ENCODE measurements at places on chromosomes 16 and 17.

- no peak for DNase-seq
Measured at GRCh38 chr16:81505011-81505661, 60.5 kb downstream of the CMIP start.

GRCh38 chr17:1940810-1941185, 84.3 kb downstream of the RTN4RL1 start:
- DNase-seq, result no peak

DNA sequence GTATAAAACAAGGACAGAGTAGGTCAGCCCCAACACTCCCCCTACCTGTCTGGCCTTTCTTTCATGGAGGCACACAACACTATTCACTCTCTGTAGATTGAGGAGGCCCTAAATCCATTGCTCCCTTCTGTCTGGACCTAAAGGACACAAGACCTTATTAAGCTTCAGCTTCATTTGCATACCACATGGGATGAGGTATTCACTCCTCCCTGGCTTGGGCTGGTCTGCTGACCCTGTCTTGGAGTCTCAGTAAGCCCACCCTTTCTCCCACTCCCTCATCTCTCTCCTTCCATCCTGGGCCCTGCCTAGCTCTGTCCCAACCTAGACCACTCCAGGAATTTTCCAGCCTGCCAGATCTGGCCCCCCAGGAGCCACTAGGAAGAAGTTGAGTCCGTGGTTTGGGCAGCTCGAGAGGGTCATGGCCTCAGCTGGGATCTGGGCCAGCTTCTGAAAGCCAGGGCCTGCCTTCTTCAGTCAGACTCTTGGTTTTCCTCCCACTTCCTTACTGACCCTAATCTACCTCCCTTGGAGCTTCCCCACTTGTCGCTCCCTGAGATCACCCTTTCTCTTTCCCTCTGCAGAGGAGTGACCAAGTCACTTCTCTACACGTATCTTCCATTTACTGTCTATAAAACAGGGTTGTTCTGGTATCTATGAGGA, 6.5 kb upstream of the LLGL1 start:
- no peak for DNase-seq

DNA sequence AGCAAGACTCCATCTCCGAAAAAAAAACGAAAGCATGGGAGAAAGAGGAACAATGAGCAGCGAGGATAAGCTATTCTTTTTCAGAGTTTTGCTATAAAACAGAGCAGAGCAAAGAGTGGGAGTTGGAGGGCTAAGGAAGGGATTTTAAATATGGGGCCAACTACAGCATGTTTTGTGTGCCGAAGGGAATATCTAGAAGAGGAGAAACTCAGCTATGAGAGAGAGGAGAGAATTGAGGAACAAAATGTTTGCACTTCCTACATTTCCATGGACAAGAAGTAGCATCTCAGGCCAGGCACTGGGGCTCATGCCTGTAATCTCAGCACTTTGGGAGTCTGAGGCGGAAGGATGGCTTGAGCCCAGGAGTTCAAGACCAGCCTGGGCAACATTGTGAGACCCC, 13.1 kb upstream of the GRB2 start:
- no peak for DNase-seq

DNA sequence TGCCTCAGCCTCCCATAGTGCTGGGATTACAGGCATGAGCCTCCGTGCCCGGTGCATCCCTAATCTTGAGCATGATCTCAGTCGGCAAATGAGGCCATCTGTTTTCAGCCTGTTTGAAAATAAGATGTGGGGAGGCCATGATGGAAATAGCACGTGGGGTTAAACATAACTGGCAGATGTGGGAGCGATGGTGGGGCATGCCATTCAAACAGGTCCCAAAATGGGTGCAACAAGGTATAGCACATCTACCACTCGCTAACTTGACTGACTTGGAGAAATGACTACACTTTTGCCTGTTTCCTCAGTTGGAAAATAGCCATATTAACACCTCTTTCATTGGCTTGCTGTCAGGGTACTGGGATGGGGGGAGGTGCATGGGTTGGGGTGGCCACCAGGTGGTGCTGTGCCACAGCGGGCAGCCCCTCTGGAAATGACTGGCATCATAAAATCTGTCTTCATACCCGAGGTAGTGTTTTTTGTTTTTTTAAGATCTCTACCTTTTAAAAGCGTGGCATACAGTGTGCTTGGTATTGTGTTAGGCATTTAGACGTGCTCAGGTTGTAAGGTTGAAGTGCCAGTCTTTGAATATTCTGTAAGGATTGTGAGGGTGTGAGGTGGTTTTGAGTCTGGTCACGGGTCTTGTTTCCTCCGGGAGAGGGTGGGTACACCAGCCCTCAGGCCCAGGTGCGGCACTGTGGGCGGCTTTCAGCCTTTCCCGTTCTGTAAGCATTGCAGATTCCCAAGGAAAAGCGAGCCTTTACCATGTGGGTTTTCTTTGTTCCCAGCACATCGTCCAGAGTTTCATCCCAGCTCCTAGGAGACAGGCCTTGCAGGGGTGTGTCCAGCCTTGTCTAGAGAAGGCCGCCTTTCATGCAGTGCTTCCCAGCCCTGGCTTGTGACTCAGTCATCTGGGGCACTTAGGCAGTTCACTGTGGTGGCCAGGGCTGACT, 2.9 kb upstream of the TTYH2 start:
- DNase-seq, result peak; percentile 27

DNA sequence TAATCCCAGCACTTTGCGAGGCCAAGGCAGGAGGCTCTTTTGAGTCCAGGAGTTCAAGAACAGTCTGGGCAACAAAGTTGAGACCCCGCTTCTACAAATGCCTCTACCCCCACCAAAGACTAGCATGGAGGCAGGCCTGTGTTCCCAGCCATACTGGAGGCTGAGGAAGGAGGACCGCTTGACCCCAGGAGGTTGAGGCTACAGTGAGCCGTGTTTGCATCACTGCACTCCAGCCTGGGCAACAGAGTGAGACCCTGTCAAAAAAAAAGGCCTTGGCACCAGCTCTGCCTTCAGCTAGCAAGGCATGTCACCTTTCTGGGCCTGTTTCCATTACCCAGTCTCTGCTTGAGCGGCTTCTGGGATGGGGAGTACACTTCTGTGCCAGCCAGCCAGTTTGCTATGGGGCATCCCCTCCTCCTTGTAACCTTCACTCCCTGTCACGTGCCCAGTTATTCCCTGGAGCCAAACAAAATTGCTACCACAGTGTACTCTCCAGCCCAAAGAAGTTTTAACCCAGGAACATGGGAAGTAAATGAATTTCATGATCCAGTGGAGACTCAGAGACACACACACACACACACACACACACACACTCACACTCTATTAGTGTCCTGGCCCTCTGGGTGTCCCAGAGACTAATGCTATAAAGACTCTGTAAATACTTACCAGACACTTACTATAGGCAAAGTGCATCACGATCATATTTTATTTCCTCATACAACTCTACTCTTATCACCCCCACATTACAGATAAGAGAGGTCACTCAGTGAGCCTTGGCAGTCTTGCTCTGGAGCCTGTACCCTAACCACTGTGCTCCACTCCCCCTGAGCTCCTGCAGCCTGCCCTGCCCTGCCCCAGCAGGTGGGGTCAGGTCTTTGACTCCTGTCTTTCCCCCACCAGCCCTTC, 2.5 kb downstream of the CISD3 start:
- DNase-seq, result no peak

- DNase-seq, result no peak
Measured at GRCh38 chr16:52494621-52495020, 52.3 kb downstream of the TOX3 start.
